ENCODE measurements at places on chromosomes 6 and 20.

DNA sequence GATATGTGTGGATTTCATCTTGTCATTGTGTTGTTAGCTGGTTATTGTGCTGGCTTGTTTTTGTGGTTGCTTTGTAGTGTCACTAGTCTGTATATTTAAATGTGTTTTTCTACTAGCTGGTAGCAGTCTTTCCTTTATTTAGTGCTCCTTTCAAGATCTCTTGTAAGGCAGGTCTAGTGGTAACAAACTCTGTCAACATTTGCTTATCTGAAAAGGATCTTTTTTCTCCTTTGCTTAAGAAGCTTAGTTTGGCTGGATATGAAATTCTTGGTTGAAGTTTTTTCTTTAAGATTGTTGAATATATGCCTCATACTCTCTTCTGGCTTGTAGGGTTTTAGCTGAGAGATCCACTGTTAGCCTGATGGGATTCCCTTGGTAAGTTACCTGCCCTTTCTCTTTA lies 32.7 kb upstream of the TFB1M start:
- DNase-seq, result no peak

DNA sequence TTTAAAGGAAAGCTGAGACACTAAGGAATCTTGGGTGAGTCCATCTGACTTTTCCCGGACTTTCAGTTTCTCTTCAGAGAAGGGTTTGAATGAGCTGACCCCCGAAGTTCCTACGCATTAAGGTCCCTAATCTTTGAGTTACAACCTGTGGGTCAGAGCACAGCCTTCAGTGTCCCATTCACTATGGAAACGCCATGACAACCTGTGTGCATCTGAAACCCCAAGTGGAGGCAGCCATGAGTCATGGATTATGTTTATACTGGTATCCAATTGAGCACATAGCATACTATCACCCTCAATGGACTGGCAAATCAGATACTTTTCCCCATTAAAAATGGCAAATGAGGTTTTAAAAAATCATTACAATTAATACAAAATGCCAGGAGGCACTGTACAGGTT lies 11.4 kb downstream of the MYLK4 start:
- DNase-seq, result peak; percentile 67

GRCh38 chr6:118602300-118602699 lies 49.1 kb downstream of the CEP85L start:
- no peak for DNase-seq

- no peak for DNase-seq
These were observed 4.6 kb downstream of the RBBP8NL start for GRCh38 chr20:62422636-62423325.

DNA sequence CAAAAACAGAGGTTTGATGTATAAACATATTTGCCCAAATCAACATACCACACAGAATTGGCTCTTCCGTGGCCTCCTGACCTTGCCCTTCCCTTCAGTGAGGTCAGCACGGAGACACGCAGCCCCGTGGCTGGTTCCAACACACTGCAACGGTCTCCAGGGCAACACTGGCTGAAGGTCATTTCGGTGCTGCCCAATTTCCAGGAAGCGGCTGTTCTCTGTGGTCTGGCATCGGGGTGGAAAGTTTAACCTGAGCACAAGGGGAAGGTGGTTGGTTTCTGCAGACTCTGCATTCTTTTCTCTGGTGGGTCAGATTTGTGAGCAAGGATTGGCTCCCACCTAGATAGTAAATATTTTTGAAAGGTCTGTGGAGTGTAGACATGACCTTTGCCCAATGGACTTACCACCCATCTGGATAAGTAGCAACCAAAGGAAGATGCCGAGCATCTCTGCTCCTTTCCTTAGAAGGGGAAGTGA lies 177.6 kb upstream of the PHACTR1 start:
- DNase-seq, result peak; percentile 69

DNA sequence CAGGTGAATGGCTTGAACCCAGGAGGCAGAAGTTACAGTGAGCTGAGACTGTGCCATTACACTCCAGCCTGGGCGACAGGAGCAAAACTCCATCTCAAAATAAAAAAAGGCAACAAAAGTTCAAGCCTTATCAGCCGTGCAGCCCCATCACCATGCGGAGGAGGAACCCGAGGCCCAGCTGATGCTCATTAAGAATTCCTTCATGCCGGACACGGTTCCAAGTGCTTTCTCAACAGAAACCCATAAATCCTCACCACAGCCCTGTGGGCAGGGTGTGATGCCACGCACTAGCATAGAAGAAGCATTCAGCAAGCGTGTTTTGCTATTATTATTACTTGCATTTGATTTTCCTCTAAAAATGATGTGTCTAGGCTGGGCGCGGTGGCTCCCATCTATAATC lies 56.3 kb downstream of the PREX1 start:
- DNase-seq, result peak; percentile 35

GRCh38 chr6:135586844-135587243 lies 89.3 kb upstream of the AHI1 start:
- DNase-seq, result no peak

- no peak for DNase-seq
These were observed 68.3 kb downstream of the RIN2 start for GRCh38 chr20:19826179-19826914.

DNA sequence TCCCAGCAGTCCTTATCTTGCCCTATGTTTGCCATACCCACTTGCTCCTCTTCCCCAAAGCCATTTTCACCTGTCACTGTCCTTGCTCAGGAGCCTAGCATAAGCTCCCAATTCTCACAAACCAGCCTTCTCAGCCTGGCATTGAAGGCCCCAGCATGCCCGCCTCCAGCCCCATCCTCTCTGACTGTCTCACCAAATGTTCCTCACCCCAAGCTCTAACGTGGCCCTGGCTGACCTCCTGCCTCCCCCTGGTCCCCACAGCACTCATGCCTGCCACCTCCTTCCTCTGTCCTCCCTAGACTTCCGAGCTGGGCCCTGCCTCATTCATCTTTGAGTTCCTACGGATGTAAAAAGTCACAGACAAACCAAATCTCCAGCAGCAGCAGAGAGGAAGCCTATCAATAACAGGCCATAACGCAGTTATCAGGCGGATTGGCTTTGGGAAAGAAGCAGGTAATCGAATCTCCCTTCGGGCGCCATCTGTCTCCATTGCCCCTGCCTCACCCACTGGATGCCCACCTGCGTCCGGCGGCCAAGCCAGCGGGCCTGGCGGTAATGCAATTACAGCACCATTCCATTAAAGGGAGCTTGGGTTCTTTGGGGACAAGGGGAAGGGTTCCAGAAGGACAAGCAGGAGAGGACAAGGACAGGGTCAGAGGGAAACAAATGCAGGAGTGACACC lies 104.4 kb downstream of the MRPL14 start:
- no peak for DNase-seq

- DNase-seq, result no peak
These were observed 103.5 kb upstream of the SIM1 start for GRCh38 chr6:100568255-100568654.

DNA sequence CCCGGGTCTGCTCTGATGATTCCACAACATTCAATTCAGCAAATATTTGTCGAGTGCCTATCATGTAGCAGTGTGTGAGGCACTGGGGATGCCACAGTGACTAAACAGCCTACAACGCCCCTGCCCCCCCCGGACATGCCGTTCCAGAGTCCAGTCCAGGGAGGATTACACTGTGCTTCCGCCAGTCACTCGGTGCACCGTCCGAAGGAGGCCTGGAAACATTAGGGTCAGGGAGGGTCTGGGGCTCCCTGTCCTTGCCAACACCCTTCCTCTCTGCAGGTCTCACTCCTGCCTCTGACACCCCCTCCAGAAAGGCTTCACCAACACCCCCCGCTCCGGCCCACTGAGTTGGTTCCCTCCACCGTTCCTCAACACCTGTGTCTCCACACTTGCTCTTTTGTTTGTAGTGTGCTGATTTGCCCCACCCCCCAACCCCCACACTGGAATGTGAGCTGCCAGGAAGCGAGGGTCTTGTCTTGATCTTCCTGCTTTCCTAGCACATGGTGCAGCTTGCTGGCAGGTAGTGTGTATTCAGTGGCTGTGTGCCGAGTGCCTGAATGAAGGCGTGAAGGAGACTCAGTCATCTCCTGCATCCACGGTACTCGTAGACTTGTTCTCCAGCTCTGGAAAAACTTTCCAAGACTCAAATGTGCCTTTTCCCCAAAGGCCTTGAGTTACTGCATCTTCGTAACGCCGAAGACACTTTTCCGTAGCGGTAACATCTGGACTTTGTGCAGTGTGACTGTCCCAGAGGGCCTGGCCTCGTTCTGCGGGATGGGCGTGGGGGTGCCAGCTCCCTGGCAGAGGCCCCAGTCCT lies 150.4 kb downstream of the ZDHHC14 start:
- no peak for DNase-seq

DNA sequence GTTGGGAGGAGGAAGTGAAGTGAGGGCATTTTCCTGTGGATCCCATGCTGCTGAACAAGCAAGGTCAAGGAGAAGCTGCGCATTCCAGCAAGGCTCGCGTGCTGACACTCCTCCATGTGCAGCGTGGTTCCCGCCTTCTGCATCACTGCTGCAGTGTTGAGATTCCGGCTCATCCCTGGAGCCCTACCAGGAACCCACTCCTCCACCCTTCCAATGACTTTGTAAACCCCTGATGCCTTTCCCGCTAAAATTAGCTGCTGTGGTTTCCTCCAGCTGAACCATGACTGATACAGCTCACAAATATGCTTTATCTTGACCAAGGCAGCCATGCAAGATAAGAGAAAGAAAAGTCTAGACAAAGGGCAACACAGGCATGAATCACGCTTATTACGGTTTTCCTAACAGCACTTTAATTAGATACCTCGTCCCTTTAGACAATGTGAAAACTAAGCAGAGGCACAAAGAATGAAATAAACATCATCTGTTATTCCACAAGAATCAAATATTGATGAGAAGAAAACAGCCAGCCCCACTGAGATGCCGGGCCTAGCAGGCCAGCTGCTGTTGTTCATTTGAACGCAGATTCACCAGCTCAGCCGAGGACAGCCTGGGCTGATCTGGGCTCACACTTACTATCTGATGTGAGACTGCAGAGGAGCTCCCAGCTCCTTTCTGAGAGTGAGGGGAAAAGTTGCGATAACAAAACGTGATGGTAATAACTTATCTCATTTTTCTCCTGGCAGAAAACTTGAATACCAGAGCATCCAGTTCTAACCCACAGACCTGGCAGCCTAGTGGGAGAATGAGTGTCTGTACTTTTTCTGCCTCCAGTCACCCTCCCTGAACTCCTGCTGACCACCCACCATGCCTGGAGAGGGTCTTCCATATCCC lies 14.2 kb upstream of the BNIP5 start:
- peak; percentile 41 for DNase-seq

- DNase-seq, result no peak
These were observed 180.7 kb downstream of the TBXT start for GRCh38 chr6:165986914-165987482.

GRCh38 chr6:71411882-71412281 lies 123.3 kb downstream of the OGFRL1 start:
- DNase-seq, result no peak

GRCh38 chr6:114576330-114576729 lies 233.5 kb upstream of the HS3ST5 start:
- no peak for DNase-seq

DNA sequence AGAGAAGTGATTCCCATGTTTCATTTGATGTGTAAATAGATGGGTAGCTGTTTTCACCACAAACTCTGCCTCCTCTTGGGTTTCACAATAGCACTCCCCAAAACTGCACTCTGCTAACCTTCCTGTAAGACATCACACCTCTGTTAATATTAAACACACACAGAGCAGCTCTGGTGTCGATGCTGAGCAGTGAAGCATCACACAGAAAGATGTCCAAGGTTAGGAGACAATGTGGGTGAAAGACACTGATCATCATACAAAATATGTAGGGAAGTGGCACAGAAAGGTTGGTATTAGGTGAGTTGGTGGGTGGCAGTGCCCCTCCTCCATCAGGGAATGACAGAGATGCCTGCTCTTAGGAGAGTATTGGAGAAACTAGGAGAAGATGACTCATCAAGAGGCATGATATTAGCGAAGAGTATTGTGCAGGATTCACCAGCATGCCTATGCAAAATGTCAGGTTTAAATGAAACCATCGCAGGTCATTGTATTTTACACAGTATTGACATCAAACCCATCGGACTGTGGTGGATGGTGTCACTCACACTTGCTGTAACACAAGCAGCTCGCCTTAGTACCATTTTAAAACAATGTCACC lies 199.7 kb downstream of the TBXT start:
- no peak for DNase-seq

DNA sequence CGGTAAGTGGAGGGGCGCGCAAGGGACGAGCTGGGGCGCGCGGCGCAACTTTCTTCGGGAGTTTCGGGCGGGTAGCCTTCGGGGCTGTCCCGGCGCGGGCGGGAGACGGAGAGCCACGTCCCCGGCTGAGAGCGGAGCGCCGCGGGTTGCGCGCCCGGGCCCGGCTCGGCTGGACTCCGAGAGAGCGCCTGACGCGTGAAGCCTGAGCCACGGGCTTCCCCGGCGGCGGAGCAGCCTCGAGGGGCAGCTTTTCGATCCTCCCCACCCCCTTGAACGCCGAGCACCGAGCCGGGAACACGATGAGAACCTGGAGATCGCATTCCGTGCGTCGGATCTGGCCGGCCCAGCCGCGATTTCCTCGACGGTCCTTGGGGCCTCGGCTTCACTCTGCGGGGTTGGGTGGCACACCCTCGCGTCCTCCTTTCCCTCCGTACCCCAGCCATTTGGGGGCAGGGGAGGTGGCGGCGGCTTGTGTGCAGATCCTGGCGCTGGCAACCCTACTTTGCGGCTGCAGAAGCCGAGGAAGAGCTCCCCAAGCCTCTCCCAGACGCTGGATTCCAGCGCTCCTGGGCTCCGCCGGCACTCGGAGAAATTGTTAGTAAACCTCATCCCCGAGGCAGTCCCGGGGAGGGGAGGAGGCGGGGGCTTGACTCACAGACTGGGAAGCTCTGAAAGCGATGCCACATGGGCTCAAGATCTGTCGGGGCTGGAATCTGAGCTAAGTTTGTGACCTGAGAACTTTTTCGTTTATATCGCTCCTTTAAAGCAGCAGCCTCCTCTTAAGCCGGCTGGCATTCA lies 572 bp downstream of the DSE start:
- peak; percentile 90 for DNase-seq

DNA sequence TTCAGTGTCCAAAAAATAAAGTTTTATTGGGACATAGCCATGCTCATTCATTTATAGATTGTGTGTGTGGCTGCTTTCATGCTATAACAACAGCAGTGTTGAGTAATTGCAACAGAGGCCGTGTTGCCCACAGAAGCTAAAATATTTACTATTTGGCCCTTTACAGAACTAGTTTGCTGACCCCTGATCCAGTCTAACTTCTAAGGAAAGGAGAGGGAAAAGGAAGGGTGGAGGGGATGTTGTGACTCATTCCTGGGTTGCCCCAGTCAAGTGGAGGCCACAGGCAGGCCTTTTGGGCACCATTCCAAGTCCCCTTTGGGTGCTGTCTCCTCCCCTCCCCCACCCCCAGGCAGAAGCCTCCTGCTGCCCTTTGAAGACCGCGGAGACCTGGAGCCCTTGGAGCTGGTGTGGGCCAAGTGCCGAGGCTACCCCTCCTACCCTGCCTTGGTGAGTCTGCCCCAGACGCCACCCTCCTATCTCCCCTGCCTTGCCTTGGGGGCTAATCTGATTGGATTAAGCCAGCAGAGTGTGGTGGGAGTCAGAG lies 28.4 kb downstream of the BRPF3 start:
- no peak for DNase-seq

Data from stromal cell of bone marrow (primary cell).